Breast epithelium (tissue), 4 donors: ENCODE measurements at places on chromosomes 5 and 9. TPM values are rescaled to one million over a fixed set of nuclear protein-coding genes. Genes with fewer than 3 reads are reported as not detected.

GRCh38 chr5:57406641-57407040 lies 76.0 kb downstream of the ACTBL2 start:
- H3K27ac ChIP-seq = peak overlapping the region; percentile 81
- H3K36me3 ChIP-seq = no peaks in the 10 kb centered on the region
- no peaks in the 10 kb centered on the region for H3K27me3 ChIP-seq
- H3K4me3 ChIP-seq = no peak overlapping the region
- DNase-seq = no peak

Gene CCNI2
- not detected for total RNA-seq

DNA sequence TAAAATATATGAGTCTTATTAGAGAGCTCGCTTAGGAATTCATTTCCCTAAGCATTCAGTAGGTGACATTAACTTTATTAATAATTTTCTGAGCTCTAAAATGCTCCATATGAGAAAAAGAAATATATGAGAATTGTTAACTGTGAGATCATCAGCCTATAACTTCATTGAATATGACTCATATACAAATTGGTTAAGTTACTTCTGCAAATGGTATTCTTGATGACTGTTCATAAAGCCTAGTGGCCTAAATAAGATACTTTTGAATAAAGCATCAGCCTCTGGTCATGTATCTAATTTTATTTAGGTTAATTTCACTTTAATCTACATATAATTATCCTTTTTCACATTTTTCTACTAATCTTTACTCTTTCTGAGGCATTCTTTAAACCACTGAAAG lies 710.2 kb upstream of the ACO1 start:
- no peaks in the 10 kb centered on the region for H3K4me1 ChIP-seq
- no peaks in the 10 kb centered on the region for H3K27me3 ChIP-seq
- DNase-seq = no peak

DNA sequence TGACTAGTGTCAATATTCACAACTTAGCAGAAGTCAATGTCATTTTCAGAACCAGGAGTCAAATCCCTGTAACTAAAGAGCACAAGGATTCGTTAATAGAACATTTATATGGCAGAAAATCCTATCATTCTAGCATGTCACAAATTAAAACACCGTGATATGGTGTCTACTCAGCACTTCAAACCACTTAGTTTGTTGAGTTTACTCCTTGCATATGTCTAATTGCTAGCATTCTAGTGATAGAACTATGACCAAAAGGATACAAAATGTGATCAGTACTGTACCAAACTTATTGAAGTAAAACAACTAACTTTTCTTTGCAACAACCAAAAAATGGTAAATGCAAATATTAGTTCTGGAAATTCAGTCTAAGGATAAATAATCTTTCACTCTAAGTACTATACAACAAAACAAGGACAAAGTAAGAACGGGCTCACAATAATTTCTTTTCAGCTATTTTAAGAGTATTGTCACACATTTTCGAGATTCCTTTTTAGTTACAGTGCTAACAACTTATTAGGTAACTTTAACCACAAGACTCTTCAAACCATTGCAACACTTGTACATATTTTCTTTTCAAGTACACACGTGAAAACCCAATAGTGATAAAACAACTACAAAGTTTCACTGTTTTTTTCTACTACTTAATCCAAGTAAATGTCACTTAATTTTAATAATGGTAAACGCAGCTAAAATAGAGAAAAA lies 845.2 kb upstream of the CDH10 start:
- H3K27me3 ChIP-seq = no peaks in the 10 kb centered on the region
- H3K36me3 ChIP-seq = no peaks in the 10 kb centered on the region
- H3K4me1 ChIP-seq = no peaks in the 10 kb centered on the region
- DNase-seq = no peak
- no peak overlapping the region for H3K27ac ChIP-seq
- H3K4me3 ChIP-seq = no peak overlapping the region

Gene DMRT3
- 0.29 TPM for total RNA-seq

Gene TOR2A
- total RNA-seq = 16.7 TPM

DNA sequence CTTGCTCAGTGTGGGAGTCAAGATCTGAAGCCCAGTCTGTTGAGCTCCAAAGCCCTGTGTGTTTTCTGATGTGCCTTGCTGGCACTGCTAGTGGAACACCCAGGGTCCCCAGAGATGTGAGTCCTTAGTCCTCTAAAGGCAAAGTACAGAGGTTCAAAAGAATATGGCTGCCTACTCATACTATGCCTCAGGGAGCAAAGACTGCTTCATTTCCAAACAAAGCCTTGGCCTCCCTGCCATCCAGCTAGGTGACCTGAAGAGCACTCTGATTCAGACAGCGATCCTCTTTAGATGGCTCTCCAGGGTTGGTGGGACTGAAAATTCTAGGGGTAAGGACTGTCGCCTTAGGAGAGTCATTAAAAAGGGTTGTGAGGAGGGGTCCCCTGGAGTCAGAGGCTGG lies 2.0 kb downstream of the PRLR start:
- no peak overlapping the region for H3K27ac ChIP-seq
- no peaks in the 10 kb centered on the region for H3K36me3 ChIP-seq
- H3K27me3 ChIP-seq = no peaks in the 10 kb centered on the region
- no peak for DNase-seq

GRCh38 chr9:129458663-129459546 lies 162.0 kb downstream of the C9orf50 start:
- no peaks in the 10 kb centered on the region for H3K27me3 ChIP-seq
- DNase-seq = peak; percentile 74
- no peak overlapping the region for H3K4me3 ChIP-seq
- peaks cover 20% of the 10 kb centered on the region for H3K4me1 ChIP-seq
- H3K27ac ChIP-seq = peak overlapping the region; percentile 99

Gene BASP1
- total RNA-seq = 34.9 TPM

Gene WNT8A
- total RNA-seq = not detected

GRCh38 chr5:136098176-136098575 lies 34.5 kb upstream of the SMAD5 start:
- no peak overlapping the region for H3K27ac ChIP-seq
- H3K27me3 ChIP-seq = no peaks in the 10 kb centered on the region
- no peaks in the 10 kb centered on the region for H3K36me3 ChIP-seq
- H3K4me1 ChIP-seq = no peaks in the 10 kb centered on the region

Gene ALDH7A1
- 38.7 TPM for total RNA-seq

DNA sequence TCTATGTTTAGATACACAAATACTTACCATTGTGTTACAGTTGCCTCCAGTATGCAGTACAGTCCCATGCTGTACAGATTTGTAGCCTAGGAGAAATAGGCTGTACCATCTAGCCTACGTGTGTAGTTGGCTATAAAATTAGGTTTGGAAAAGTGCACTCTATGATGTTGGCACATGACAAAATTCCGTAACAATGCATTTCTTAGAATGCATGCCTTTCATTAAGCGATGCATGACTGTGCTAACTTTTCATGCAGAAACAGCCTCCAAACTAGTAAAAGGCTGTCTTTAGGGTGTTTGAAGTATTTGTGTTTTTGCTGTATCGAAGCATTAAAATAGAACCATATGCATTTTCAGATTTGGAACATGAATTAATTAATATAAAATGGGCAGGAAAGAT lies 157.9 kb downstream of the RMI1 start:
- DNase-seq = no peak
- no peak overlapping the region for H3K4me3 ChIP-seq
- no peaks in the 10 kb centered on the region for H3K36me3 ChIP-seq

Gene PCDHGA4
- 6.4 TPM for total RNA-seq

Gene LRRC19
- 0.66 TPM for total RNA-seq

GRCh38 chr9:127786773-127787104 lies 905 bp downstream of the CDK9 start:
- peaks cover 9% of the 10 kb centered on the region for H3K4me1 ChIP-seq
- H3K27me3 ChIP-seq = no peaks in the 10 kb centered on the region
- H3K27ac ChIP-seq = peak overlapping the region; percentile 99
- no peak for DNase-seq
- peak overlapping the region; percentile 99 for H3K4me3 ChIP-seq

DNA sequence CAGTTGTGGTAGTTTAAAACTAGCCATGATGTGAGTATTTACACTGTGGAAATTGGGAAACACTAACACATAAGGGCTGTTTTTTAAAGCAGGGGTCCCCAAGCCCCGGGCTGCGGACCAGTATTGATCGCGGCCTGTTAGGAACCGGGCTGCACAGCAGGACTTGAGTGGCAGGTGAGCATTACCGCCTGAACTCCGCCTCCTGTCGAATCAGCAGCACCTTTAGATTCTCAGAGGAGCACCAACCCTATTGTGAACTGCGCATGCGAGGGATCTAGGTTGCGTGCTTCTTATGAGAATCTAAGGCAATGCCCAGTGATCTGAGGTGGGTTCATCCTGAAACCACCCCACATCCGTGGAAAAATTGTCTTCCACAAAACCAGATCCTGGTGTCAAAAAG lies 127.8 kb downstream of the PCSK5 start:
- H3K27ac ChIP-seq = no peak overlapping the region
- H3K4me3 ChIP-seq = no peak overlapping the region
- no peak for DNase-seq

GRCh38 chr9:123753016-123753415 lies 176.9 kb downstream of the DENND1A start:
- no peak overlapping the region for H3K4me3 ChIP-seq
- DNase-seq = no peak
- H3K27me3 ChIP-seq = no peaks in the 10 kb centered on the region
- no peaks in the 10 kb centered on the region for H3K4me1 ChIP-seq
